ENCODE measurements at places on chromosomes 7 and 10.

- DNase-seq = no peak
Observed at GRCh38 chr7:50204581-50204980, 99.9 kb upstream of the IKZF1 start.

GRCh38 chr10:31261511-31262311 lies 57.3 kb upstream of the ZEB1 start:
- no peak for DNase-seq

- no peak for DNase-seq
Observed at GRCh38 chr7:150753239-150753638, 16.0 kb downstream of the GIMAP5 start.

- DNase-seq = no peak
Observed at GRCh38 chr7:33393770-33394169, 264.4 kb downstream of the BBS9 start.

DNA sequence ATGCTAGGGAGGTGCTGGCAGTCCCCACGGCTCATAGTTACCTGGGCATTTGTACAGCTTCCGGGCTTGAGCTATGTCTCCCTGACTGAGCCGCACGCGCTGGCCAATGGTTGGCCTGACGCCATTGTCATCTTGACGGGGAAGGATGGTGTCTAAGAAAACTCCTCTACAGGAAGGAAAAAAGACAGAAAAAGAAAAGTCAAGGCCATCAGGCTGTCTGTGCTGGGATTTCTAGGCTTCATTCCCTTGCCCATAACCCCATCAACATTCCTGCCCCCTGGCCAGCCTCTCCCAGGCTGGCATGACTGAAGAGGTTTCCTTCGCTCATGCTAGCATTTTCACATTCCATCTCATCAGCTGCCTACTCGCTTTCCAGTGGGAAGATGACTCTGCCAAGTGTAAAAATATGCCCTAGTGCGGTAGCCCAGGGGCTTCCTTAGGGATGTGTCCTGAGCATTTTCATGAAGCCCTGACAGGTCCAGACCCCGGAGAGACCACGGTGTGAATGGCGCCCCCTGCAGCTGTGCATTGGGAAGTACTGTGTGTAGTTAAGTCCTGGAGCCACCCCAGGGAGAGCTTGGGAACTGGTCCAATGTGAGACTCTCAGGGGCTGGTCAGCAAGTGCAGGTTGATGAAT lies 54.5 kb upstream of the OPALIN start:
- no peak for DNase-seq

GRCh38 chr10:124706462-124707143 lies 37.6 kb downstream of the FAM53B start:
- DNase-seq = no peak

DNA sequence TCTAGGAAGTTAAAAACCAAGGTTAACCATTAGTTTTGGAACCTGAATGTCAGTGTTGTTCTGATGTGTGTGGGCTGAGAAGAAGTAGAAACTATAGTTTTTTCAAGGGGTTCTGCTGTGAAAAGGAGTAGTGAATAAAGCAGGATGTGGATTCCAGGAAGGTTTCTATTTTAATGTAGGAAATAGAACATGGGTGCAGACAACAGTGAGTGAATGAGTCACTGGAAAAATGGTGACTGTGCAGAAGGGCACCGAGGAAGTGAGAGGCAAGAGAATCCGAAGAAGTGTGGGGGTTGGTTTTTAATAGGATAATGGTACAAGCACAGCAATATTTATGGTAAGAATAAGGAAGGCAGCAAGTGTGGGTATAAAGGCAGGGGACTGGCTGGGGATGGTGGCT lies 120.4 kb downstream of the ARHGAP21 start:
- no peak for DNase-seq

DNA sequence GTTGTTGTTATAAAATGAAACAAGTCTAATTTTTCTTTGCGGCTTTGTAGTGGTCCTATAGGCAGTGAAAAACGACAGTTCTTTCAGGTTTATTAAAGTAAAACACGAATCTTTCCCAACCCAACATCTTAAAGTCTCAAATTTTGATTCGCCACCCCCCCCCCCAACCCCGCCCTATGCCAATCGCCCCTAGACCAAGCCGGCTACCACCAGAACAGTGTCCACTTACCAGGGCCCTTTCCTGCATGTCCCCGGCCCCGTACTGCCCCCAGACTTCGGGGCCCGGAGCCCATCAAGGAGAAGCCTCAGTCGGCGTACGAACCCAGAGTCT lies 335 bp upstream of the CHCHD1 start:
- DNase-seq = no peak

DNA sequence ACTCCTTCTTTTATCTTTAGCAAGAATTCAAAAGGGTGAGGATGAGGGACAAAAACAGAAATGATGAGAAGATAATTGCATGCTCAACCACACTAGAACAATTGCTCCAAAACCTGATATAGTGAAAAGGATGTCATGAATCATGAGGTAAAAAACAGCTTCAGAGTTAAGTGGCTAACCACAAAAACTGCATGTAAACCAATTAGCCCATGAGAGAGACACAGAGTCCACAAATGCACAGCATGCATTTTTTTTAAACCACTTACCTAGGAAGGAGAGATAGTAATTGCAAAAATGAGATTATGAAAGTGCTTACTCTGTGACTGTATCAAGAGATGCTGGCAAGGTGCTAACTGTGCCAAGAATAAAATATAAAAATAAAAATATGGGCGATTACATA lies 132.9 kb downstream of the MBL2 start:
- no peak for DNase-seq

- DNase-seq = peak; percentile 33
Observed at GRCh38 chr10:79904671-79905321, 44.1 kb downstream of the SFTPD start.

GRCh38 chr7:151255390-151255789 lies 6.9 kb upstream of the SMARCD3 start:
- DNase-seq = no peak

GRCh38 chr7:24884401-24884800 lies 95.6 kb downstream of the OSBPL3 start:
- DNase-seq = no peak

DNA sequence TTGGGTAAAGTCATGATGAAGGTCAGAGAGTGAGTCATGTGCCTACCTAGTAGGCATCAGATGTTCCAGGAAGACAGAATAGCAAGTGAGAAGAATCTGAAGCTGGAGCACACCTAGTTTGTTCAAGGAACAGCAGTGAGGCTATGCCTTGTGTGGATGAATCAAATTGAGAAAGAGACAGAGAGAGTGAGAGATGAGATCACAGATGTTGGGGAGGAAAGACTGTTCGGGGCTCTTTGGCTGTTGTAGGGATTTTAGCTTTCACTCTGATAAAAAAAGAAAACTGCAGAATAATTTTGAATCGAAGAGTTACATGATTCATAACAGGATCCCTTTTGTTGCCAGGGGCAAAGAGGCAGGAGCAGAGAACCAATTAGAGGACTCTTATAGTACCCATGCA lies 6.3 kb downstream of the LIPF start:
- no peak for DNase-seq

- DNase-seq = no peak
Observed at GRCh38 chr10:97553575-97554031, 19.0 kb upstream of the ANKRD2 start.

GRCh38 chr7:24659505-24659904 lies 86.3 kb downstream of the PALS2 start:
- DNase-seq = no peak

DNA sequence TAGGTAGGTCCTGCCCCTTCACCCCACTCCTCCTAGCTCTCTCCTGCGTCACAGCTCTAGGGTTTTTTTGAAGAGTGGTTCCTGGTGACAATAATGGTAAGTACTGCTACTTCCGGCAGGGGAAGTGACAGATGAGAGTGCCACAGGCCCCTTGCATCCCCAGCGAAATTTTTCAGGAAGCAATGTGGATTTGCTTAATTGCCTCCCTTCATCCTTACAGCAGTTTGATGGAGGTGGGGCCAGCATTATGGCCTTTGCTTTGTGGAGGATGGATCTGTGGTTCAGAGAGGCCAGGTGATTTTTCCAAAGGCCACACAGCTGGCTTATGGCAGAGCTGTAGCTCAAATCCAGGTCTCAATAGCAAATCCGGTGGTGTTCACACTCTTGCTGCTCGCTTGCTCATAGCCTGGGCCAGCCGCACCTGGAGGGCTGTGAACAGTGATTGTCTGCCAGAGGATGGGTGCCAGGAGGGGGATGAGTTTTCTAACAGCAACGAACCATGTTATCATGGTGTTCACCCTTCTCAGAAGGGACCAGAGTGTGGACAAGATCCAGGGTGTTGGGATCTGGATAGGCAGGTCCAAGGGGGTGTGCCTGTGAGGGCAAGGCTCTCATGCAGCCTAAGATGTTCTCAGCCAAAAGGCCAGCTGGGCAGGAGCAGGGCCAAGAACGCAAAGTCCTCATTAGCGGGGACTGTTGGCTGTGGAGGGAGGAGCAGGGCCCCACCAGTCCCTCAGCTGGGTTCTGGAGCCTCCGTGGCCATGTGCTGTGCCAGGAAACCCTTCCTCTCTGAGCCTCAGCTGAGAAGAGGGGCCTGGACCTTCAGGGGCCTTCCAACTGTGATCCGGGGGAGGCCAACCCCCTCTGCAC lies 89.0 kb downstream of the EMX2 start:
- no peak for DNase-seq

- DNase-seq = no peak
Observed at GRCh38 chr10:117486606-117487005, 55.9 kb upstream of the EMX2 start.

GRCh38 chr7:129375141-129375938 lies 58.9 kb upstream of the STRIP2 start:
- no peak for DNase-seq

DNA sequence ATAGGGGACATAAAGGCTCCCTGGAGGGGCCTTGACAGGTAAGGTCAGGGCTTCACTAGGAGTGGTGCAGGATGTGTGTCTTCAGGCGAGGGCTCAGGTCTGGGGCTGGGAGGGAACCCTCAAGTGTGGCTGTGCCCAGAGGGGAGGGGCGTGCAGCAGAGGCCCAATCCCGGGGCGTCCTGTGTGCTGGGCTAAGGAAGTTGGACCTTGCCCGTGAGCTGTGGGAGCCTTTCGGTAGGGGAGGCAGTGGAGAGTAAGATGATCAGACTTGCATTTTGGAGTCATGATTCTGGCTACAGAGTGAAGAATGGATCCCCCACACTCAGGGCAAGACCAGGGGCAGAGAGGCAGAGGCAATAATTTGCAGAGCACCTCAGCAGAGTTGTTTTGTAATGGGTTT lies 145.4 kb downstream of the BUB3 start:
- DNase-seq = no peak

DNA sequence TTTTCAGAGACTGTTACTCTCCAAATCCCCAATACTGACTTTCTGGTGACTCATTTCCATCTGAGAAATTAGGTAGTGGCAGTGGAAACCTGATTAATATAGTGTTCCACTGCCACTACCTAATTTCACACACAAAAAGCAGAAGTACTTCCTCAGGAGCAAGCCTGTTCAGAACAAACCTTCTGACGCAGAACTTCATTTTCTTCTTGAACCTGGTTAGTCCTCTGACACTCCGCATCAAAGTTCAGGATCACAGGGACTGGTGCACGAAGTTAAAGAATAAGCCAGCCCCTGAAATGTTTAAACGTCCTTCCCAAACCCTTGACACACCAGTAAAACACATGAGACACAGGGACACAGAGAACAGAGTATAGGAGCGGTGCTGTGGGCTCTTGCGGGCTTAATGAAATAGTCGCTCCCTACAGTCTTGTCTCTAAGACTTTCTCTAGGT lies 4.4 kb downstream of the WDR91 start:
- DNase-seq = no peak

DNA sequence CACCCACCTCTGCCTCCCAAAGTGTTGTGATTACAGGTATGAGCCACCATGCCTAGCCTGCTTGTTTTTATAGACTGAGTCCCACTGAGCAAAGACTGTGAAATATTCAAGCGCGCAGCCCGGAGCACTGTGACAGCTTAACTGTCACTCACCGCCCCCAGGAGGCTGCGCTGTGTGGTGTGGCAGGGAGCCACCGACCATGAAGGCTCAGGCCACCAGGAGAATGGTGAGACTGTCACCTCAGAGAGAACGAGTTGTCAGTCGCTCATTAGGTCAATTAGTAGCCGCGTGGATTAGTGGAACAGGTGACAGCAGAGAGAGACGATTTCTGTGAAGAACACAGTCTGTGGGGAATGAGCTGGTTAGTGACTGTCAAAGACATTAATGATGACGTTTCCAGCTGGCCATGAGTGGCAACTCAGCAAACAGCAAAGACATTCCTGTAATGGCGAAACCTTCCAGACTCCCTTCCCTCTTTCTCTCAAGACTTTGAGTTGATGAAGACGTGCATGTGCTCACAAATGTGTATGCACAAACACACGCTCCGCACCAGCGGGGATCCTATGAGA lies 64.5 kb downstream of the CYCS start:
- no peak for DNase-seq

DNA sequence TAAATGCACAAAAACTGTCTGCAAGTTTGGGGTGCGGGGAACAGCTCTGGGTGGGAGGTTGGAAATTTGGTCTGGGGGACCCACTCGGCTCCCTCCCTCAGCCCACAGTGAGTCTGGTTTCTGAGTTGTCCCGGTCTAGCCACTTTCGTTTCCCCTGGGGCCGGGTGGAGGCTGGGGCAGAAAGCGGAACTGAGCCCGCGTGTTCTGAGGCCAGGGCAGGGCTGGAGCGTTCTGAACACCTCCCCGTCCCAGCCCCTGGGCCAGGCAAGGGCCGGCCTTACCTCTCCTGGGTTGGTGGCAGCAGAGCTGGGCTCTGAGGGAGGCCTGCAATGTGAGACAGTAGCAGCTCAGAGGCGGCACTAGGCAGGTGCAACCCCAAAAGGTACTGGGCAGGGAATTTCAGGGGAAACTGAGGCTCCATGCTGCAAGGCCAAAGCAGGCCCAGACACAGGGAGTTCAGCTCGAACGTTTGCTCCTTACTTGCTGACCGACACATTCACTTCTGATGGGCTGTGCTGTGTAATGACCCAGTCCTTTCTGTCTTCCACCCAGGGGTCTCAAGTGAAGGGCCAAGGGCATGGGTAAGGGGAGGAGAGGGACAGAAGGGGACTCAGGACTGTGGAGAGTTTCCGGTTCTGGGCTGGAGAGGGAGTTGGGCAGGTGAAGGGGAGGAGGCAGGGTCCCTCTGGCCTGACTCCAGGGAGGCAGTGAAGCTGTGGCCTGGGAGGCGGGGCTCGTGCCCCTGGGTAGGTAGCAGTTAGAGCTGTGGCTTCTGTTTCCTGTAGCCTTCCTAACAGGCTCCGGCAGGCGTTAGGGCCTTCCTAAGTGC lies 3.0 kb downstream of the IRF5 start:
- DNase-seq = no peak

- DNase-seq = no peak
Observed at GRCh38 chr10:69279110-69279509, 814 bp downstream of the HK1 start.

DNA sequence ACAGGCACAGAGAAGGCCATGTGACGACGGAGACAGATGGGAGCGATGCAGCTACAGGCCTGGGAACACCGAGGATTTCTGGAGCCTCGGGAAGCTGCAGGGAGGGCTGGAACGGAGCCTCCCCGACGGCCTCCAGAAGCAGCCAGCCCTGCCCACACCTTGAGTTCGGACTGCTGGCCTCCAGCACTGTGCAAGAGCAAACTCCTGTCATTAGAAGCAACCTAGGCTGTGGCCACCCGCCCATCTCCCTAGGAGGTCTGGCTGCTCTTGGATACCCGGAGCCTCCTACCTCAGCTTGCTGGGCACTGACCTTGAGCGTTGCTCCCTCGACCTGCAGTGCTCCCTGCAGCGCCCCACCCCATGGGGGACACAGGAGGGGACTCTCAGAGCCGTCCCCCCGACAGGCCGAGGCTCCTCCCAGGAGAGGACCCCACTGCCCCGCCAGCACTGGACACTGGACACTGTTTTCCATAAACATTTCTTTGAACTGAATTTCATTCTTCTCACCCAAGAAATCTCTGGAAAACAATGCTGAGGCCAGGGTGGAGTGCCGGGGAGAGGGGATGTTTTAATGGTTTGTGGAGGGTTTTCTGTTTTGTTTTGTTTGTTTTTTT lies 22.5 kb upstream of the TNRC18 start:
- peak; percentile 15 for DNase-seq
